ENCODE measurements at places on chromosomes 12 and 14. TPM values are rescaled to one million over a fixed set of nuclear protein-coding genes. Genes with fewer than 3 reads are reported as not detected.

DNA sequence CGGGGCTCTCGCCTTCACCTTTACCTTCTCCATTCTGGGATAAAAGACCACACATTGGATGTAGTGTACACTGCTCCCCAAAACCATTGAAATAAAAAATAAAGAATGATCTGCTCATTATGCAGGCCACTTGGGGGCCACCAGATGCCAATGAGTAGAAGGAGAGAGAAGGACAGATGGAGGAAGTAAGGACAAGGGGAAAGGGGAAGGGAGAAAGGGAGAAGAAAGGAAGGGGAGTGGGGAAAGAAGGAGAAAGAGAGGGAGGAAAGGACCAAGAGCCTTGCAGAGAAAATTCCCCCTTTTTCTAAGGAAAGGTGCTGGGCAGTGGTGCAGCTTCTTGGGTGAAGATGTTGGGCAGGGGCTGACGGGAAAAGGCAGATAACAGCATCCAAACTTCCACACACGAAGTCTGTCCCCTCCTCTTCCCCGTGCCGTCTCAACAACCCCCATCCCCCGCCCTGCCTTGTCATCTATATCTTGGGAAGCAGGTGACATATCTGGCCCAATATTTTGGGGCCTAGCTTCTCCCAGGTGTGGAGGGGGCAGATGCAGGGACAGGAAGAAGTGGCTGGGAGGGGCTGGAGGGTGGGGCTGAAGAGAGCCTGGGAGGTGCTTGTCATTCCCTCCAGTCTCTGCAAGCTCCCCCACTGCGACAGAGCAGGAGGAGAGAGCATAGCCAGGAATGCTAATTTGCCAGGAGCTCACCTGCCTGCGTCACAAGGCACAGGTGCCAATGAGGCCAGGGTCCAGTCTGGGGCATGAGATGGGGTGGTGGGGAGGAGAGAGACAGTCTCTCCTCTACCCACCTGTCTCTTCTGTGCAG lies 107.5 kb downstream of the SINHCAF start:
- DNase-seq: no peak

GRCh38 chr12:65868133-65868705 lies 43.9 kb downstream of the HMGA2 start:
- no peak for DNase-seq

- no peak for DNase-seq
Observed at GRCh38 chr14:101228949-101229541, 325.5 kb upstream of the RTL1 start.

- no peak for DNase-seq
Observed at GRCh38 chr14:60971271-60971670, 9.6 kb downstream of the TRMT5 start.

DNA sequence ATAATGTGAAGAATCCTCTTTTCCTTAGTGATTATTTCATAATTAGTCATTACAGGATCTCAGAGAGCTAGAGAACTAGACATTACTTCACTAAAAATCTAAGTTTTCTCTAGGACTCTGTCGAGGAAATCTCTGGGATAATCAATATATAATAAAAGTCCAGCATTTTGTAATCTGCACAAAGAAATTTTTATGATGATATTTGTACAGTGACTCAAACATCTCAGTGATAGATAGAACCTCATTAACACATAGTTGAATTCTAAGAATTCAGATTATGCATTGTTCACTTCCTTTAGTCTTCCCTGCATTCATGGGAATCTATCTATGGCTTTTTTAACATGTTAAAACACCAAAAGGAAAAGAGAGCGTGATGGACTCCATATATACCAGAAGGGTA lies 11.0 kb downstream of the ITPR2 start:
- DNase-seq: no peak

DNA sequence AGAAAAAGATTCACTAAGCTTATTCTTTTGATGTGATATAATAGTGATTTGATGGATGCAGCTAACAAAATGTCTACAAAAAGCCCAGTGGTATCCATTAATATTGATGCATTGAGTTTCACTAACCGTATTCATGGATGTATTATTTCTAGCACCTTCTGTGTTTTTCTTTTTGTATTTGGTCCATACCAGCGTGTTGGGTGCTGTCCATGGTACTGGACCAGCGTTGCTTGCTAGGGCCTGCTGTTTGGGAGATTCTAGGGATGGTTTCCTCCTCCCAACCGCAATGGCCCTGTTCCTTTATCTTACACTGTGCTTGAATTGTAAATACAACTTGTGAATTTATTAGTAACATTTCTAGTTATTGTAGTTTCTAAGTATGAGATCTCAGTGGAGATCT lies 31.7 kb downstream of the ANO4 start:
- DNase-seq: peak; percentile 28

ANKS1B gene
- 3.1 TPM for total RNA-seq

DNA sequence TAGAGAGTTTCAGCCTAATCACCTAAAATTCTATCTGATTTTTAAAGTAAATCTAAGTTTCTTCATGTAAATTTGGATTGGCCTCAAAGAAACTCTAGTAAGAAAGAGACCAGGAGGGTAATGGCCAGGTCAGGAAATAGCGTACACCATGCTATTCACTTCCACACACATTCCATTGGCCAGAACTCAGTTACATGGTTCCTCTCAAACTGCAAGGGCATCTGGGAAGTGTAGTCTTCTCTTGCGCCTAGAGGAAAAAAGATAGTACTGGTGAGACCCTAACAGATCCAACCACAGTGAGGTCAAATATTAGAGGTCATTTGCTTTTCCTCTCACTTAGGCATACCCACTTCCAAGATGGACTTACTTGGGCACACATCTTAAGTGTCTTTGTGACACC lies 39.1 kb downstream of the MBIP start:
- no peak for DNase-seq

GRCh38 chr12:115598871-115599811 lies 678.4 kb downstream of the MED13L start:
- DNase-seq: peak; percentile 34
